Globus pallidus (tissue), 1 donor: ENCODE measurements at places on chromosomes 11 and 22.

DNA sequence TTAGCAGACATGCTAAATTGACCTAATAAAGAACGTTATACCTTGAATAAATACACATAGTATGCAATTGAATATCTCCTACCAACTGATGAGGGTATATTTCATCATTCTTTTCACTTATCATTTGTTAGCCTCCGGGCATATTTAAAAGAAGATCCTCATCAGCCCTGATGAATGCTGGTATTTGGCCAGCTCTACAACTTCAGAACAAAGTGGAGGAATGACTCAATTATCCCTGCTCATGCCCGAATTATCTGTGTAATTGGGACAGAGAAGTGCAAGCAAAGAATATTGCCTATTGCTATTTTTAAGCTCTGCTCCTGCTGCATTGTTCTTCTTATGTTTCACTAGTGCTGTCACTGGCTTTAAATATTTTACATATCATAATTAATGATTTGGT is 622.1 kb downstream of the METTL15 start:
- DNase-seq = no peak

GRCh38 chr11:47453365-47453764 is 4.4 kb upstream of the RAPSN start:
- DNase-seq = no peak

DNA sequence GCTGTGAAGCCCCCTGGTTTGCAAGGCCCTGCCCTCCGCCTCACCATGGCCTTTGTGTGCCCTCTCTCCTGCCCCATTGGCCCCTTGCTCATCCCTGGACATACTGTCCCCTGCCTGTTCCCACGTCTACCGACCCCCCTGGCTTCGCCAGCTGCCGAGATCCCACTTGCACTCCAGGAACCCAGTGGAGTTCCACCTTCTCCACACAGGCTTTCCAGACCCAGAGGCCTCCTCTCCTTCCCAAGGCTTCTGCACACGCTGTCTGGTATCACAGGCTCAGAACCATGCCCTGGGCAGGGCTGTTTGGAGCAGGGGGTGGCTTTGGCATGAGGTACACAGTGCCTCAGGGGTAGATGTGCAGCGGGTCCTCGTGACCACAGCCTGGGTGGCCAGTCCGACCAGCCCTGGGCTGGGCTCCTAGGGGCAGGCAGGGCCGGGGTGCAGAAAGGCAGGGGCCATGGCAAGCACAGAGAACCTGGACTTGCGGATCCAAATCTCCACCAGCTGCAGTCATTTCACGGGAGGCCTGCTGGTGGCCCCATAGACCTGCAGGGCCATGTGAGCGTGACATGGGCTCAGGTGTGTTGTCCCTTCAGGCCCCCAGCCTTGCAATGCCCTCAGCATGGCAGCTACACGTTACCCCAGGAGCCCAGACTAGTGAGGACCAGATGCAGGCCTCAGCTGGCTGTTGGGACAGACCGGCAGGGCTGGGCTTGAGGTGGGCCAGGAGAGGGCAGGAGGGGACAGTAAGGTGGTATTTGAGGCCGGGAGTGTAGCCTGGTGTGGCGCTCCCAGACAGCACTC is 9.5 kb downstream of the GRK2 start:
- DNase-seq = no peak

- DNase-seq = no peak
These were observed 365.7 kb upstream of the CADM1 start for GRCh38 chr11:115869780-115870431.

DNA sequence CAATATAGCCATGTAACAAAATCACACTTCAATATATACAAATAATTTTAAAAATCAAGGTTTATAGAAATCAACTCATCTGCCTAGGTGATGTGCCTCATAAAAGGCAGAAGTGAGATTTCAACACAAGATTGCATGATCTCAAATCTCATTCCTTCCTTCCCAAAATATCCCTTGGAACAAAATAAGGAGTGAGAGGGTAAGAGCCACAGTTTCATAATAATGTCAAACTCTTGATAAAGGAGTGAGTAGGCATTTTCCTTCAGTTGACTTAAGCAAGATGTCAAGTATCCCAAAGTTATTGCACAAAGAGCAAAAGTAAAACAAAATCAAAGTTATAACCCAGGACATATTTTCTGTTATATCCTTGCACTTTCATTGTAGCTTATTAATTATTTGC is 81.3 kb downstream of the C22orf31 start:
- DNase-seq = no peak

- no peak for DNase-seq
These were observed 9.8 kb upstream of the HBE1 start for GRCh38 chr11:5279471-5280090.

DNA sequence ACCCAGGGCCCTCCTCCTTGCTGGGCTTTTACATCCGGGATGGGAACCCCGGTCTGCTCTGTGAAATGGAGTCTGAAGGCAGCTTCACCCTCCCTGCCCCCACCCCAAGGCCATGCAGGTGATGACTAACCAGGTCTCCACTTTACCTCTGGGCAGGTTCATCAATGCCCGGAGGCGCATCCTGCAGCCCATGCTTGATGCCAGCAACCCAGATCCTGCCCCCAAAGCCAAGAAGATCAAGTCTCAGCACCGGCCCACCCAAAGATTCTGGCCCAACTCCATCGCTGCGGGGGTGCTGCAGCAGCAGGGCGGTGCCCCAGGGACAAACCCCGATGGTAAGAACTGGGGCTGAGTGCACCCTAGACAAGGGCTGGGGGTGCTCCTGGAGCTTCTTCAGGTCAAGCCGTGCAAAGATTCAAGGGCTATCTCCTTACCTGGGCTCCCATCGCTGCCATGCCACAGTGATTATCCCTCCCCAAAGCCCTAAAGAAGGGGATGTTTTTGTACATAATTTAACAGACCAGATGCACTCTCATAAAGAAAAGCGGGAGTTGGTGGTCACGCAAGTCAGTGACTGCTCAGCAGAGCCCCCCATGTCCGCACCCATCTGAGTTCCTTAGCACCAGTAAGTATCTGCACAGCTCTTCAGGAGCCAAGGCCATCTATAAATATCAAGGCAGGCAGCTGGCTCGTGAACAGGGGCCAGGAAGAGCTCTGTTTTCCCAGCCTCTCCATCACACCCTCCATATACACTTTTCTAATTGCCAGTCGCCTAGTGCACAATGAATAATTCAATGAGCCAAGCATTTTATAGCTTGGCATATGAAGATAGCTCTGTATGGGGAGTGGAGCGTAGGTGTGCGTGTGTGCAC is 66.0 kb downstream of the FEZ1 start:
- DNase-seq = no peak

DNA sequence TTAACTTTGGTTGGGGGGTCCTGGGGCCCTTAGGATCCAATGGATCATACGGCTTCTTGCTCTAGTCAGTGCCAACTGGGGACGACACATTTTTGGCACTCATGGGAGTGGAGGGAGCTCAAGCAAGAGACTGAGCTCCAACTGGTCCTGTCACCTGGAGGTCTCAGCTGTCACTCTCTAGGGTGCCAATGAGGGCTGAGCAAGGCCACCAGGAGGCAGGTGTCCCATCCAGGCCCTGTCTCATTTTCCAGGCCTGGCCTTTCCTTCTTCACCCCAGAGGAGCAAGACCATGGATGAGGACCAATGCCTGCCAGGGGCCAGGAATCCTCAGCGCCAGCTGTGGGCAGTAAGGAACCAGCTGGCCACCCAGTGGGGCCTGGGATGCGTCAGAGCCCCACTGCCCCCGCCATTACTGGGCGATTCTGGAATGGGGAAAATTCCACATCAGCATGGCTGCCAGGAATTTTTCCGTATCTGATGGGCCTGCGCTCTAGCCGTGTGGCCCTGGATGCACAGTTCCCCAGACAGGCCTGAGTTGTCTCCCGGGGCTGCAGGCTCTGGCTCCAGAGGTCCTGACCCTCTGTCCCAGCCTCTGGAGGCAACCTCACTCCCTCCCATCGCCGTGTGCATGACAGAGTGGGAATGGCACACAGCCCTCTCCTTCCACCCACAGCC is 669 bp upstream of the GAL3ST1 start:
- DNase-seq = peak; percentile 79

- no peak for DNase-seq
These were observed 364.2 kb downstream of the TENM4 start for GRCh38 chr11:79076526-79077115.
